Endodermal cell (in vitro differentiated cells): ENCODE measurements at places on chromosomes 6 and 20.
A peak's percentile ranks its signal among the peaks of the same experiment; 100 is the strongest.

DNA sequence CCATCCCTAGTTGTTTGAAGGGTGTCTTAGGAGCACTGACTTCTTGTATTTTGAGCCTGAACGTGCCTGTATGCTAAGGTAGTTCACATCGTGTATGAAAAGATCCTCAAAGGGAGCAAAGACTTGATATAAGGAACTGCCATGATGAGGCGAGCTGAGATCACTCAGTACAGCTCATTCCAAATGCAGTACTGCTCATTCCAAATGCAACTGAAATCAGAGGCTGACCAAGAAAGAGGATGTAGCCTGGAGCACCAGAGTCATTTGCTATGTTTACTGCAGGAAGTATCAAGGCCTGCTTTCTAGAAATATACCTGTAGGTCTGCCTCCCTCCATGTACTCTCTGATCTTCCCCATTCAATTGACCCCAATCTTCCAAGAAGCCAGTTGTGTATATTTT is 832.2 kb downstream of the EYS start:
- DNase-seq, result no peak

DNA sequence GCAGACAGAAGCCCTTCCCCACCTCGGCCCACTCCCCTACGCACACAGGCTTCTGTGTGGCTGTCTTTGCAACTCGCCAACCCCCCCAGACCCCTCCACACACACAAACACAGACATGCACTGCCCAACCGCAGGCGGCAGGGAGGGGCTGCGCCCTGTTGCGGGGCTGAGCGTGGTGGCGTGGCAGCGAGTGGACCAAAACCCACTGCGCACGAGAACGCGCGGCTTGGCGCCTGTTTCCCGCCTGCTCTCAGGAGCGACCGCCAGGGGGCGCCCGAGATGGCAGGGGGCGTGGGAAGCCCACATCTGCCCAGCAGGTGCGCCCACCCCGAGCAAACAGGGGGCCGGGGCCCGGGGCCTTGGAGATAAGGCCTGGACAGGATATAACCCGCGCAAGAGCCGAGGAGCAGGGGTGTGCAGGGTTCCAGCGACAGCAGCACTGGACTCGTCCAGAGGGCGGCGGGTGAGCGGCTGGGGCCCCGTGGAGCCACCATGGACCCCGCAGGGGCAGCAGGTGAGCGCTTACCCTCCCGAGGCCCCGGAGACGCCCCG is at the start of gene RBPJL:
RBPJL (plus strand) TSS at position 410 of the 552 bp plus-strand sequence; CDS start at position 493, 83 bp downstream.
- DNase-seq, result peak; percentile 87

DNA sequence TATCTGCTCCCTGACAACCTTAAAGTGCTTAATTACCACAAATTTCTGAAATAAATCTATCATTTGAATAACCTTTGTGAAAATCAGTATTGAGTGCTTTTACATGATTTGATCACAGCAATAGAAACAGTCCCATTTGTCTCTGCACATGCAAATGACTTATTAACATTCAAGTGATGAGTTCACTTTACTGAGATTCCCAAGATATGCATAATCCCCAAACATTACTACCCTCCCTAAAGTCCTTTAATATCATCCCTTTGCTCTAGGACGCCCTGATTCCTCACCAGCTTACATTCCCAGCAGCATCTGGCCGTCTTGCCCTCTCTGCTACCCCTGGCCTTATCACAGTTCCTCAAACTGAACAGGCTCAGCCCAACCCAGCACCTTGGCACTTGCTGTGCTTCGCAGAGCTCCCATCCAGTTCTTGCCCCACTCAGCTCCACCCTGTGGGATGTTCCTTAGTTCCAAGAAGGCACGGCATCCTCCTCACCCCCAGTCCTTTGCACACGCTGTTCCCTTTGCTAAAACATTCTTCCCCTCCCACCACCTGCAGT is 347.5 kb downstream of the PREX1 start:
- DNase-seq, result no peak

DNA sequence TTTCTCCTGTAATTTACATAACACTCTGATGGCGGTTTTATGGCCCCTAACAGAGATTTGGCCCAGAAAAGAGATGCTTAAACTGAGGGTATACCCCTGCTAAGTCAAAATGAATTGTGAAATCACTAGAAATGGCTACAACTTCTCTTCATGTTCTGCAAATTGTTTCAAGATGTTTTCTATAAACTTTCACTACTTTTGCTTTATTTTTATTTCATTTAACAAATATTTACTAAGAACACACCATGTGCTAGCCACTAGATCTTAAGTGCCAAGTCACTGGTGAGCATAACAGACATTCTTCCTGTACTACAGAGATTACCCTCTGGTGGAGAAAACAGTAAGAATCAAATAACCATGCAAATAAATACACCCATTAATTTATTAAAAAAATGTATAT is 87.6 kb downstream of the KCNQ5 start:
- DNase-seq, result no peak

DNA sequence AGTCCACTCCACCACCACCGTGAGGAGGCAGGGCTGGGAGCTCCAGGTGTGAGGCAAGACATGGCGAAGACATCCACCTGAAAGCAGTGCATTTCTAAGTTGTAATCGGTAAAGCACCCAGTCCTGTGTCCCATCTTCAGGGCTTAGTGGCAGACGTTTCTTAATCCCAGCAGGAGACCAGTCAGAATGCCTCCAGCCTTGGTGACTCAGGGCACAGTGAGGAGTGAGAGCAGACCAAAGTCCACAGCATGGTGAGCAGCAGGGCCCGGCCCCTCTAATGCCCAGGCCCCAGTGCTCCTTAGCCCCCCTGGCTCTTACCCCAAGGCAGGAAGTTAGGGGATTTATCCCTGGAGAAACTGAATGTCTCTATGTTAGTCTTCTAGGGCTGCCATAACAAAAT is 183.9 kb downstream of the SYNDIG1 start:
- no peak for DNase-seq

GRCh38 chr6:127342296-127342945 is 988 bp downstream of the ECHDC1 start:
- DNase-seq, result peak; percentile 67

- peak; percentile 91 for DNase-seq
Observed at GRCh38 chr6:130885392-130886192, 58.4 kb downstream of the SMLR1 start.

- DNase-seq, result peak; percentile 82
Observed at GRCh38 chr20:5127204-5127858, 523 bp downstream of the CDS2 start.

DNA sequence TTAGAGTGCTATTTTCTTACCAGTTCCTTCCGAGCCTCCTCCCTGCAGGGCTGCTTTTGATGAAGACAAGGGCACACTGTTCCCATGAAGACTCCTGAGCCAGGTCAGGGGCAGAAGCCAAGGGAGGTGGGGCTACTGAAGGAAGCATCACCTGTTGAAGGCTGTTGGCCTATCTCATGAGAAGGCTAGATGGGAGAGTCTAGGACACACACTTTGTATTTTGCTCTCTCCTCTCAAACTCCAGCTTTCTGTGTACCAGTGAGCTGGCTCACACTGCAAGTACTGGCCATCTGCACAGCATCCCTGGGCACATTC is 683.2 kb upstream of the ID4 start:
- DNase-seq, result no peak

DNA sequence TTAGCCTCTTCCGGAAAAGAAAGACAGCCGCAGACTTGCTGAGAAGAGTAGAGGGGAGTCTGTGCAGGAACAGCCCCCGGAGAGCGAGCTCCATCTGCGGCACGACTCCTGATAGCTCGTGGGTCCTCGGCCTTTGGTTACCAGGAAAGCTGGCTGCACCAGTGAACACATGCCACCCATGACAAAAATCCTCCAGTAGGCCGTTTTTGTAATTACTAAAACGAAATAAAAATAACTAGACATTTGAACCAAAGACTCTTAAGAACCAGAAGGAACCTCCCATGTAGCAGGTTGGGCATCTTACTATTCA is 42.2 kb downstream of the RAMACL start:
- no peak for DNase-seq

GRCh38 chr6:161921602-161922395 is 647.9 kb upstream of the AGPAT4 start:
- DNase-seq, result no peak

DNA sequence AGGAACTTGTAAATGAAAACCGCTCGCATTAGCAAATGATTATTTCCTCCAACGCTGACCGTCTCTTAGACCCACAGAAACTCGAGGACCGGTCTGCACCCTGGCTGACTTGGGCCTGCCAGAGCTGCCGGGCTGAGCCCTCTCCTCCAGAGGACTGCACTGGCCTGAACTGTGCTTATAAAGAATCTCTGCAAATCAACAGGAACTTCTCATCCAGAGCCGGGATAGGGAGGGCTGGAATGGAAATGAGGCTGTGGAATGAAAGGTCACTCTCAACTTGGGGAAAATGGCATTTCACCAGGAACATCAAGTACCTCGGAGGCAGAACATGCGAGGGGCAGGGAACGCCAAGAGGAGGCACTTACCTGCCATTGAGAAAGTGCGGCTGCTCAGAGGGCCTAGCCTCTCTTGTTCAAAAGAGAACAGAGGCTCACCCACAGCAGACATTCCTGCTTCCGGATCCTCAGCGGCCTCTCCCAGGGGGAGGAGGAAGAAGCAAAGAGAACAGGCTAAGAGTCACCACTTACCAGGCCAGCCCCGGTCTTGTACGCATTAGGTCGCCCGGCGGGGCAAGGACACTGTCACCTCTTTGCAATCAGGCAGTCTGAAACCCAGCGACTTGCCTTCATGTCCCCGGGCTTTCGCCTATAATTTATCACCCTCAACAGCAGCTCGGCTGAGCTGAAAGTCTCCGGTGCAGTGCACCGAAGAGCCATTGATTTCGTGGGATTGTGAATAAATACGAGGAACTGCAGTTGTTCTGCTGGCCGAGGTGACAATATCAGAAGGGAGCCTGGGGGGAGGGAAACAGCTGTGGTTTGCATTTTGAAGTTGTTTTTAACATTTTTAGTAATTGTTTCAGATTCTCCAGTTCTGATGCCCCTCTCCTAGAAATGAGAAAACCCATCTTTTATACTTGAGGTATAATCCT is 37.6 kb downstream of the ZMYND8 start:
- DNase-seq, result peak; percentile 86

DNA sequence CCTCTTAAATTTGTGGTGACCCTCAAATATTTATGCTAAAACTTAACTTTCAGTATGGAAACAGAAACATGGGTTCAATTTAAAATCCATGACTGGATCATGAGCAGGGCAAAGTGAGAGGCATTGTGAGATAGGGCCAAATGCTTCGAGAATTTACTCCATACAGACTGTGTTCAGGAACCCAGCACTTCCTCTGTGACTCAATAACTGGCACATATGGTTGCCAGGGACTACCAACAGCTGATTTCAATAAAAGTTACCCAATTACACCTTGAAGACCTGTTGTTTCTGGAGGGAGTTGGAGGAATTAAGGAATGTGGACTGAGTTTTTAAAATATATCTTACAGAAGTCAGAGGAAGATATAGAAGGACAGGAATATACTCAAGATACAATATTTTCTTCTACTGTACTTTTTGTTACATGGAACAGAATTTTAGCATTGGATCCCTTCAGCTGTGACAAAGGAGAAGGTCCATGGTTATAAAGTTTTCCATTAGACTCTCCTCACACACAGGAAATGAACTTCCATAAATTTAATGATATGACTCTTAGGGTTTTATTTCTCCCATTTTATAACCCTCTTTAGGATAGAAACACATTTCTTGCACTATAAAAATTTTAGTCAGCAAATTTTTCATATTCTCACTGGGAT is 258.5 kb downstream of the KHDC1L start:
- DNase-seq, result no peak

GRCh38 chr6:11329726-11330412 is 97.4 kb upstream of the NEDD9 start:
- no peak for DNase-seq

- DNase-seq, result no peak
Observed at GRCh38 chr6:129368970-129369369, 341.0 kb downstream of the ARHGAP18 start.

GRCh38 chr20:19456595-19457395 is 244.4 kb downstream of the SLC24A3 start:
- peak; percentile 4 for DNase-seq

GRCh38 chr20:40536808-40537207 is 152.2 kb downstream of the MAFB start:
- DNase-seq, result no peak

- no peak for DNase-seq
Observed at GRCh38 chr6:91288741-91289140, 701.9 kb upstream of the MAP3K7 start.

- DNase-seq, result peak; percentile 87
Observed at GRCh38 chr20:35561268-35561667, 19.4 kb downstream of the ERGIC3 start.

- DNase-seq, result peak; percentile 65
Observed at GRCh38 chr6:15242937-15243614, 2.8 kb upstream of the JARID2 start.

DNA sequence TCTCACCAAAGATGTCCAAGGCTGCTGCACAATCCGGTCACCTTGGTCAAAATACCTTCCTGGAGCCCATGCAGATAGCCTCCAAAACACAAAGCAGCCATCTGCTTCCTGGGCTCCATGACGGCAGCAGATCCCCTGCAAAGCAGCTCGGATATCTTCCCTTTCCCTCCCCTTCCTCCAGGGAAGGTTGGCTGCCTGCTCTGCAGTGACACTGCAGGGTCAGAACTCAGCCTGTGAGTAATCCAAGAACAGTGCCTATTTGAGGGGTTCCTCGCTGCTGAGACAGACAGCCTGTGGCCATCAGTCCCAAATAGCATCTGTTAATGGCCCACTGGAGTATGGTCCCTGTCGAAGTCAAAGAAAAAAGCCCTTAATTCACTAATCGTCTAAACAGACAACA is 270.8 kb downstream of the PREX1 start:
- DNase-seq, result peak; percentile 60

GRCh38 chr6:12238219-12238618 is 51.9 kb upstream of the EDN1 start:
- no peak for DNase-seq

GRCh38 chr6:6221787-6222535 is 98.5 kb downstream of the F13A1 start:
- DNase-seq, result peak; percentile 89

- no peak for DNase-seq
Observed at GRCh38 chr6:8215631-8216030, 113.3 kb upstream of the EEF1E1 start.

DNA sequence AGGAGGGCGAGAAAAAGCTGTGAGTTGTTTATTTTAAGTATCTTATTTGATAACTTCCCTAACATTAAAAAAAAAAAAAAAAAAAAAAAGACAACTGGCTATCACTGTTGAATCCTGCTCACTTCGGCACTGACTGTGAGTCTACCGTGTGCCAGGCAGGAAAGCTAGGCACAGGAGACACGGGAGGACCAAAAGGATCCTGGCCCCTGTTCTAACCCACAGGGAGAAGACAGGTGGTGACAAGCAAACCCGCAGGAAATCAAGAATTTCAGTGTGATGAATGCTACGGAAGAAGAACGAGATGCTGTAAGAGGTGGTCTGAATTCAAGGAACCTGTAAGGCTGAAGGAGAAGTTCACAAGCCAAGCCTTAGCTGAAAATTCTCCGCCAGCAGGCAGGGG is 94.7 kb upstream of the NFATC2 start:
- no peak for DNase-seq

- no peak for DNase-seq
Observed at GRCh38 chr6:146896062-146896813, 297.5 kb downstream of the ADGB start.
